ENCODE measurements at places on chromosomes 11 and 22.

- DNase-seq = no peak
These were observed 554 bp upstream of the NRIP3 start for GRCh38 chr11:9004183-9004926.

- DNase-seq = no peak
These were observed 506.3 kb upstream of the LUZP2 start for GRCh38 chr11:23990346-23991164.

GRCh38 chr11:79906164-79906563 lies 465.3 kb upstream of the TENM4 start:
- no peak for DNase-seq

DNA sequence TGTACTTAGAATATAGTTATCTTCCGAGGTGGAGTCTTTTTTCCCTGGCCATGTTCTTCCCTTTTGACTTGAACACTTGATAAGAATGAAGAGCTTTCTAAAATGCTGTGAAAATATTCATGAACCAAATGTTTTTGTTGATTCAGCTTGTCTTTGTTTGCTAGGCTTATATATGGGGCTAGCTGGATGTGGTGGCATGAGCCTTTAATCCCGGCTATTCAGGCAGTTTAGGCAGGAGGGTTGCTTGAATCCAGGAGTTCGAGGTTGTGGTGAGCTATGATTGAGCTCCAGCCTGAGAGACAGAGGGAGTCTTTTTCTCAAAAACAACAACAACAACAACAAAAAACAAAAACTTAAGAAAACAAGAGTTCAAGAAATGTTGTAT lies 23.1 kb downstream of the CBL start:
- DNase-seq = no peak

GRCh38 chr22:30205281-30206115 lies 41.1 kb downstream of the LIF start:
- DNase-seq = no peak

DNA sequence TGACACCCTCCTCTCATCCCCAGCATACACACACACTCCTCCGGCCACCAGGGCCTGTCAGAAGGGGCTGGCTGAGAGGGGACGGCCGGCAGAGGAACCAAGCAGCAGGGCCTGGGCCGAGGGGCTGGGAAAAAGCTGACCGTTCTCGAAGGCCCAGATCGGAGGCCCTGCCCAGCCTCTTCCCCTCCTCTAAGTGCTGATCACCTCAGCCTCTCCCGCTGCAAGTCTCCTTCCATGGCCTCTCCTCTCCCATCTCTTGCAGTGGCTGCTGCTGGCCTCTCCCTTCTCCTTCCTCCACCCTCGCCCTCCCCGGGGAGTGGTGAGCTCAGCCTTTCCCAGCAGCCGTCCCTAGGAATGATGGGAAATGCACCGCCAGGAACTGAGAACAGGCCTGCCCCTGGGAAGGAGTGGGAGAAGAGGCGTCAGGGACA lies 39.6 kb downstream of the ARRB1 start:
- no peak for DNase-seq
